ENCODE measurements at places on chromosomes 6 and 20. TPM values are rescaled to one million over a fixed set of nuclear protein-coding genes. Genes with fewer than 3 reads are reported as not detected.

Gene NCOA7
- 105 TPM for total RNA-seq

Gene LST1
- 74.9 TPM for total RNA-seq

Gene CRISP2
- under 0.01 TPM for total RNA-seq

Gene VSTM2L
- total RNA-seq: not detected

Gene RHAG
- total RNA-seq: 3.5 TPM

Gene CST4
- total RNA-seq: not detected

Gene MAS1L
- total RNA-seq: not detected

Gene MAS1
- under 0.01 TPM for total RNA-seq

GRCh38 chr6:169568314-169569087, 133.3 kb downstream of the WDR27 start:
- no peak for DNase-seq

DNA sequence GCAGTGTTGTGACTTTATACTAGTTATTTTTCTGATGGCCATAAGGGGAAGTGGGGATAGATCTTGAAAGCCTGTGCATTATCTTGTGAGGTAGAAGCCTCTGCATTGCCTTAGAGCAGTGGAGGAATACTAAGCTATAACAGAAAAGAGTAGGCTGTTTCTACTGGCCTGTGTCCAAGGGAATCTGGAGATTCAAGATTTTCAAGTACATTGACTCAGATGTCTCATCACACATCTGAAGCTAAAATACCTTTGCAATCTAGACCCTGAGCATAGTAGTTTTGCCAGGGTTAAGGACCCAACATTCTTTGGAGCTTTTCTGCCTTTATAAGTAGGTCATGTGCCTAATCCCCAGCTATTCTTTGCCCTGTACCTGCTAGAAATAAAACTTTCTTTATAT, 272.3 kb downstream of the TENT5A start:
- DNase-seq: no peak

DNA sequence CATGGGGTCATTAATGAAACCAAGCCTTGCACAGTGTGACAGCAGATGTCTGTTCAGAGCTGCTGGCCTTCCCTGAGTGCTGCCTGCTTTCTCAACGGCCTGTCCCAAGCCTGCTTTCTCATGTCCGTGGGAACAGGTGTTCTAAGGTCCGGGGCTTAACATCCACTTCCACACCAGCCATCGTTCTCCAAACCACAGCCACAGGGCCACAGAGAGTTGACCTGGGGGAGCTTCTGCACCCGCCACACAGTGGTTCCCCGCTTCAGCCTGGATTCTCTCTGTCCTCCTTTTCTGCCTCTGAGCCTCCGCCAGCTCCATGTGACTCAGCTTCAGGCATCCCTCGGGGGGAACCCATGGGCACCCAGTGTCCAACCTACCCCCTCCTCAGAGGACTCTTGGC, 26.9 kb upstream of the PPP1R3G start:
- DNase-seq: no peak

DNA sequence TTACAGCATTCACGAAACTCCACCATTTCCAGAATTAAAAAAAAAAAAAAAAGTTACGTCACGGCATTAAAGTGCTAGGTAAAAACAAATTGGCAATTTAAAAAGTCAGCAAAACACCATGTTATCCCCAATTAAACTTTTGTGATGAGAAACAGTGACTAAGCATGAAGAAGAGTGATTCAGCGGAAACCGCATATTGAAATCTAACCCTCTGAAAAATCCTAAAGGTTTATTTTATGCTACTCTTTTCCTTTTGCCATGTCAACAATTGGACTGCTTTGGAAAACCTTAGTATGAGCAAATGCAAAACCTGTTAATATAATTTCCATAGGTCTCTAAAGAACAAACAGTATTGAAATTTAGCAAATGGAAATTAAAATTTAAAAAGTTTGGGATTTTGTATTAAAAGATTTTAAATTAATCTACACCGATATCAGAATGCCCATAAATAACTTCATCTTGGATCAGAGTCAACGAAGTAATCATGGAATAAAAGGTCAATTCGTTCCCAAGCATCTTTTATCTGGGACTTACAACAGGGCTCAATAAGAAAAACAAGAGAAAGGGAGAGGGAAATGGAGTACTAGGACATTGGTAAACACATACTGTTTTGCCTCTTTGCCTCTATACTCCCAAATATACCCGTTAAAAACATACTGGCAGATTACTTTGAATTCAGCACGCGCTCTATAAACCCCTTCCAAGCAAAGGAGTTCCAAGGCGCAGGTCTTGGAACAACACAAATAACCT, 1.1 kb downstream of the FBXO30 start:
- DNase-seq: peak; percentile 66
